ENCODE measurements at places on chromosomes 12 and 14.

- DNase-seq = no peak
Measured at GRCh38 chr12:51932218-51933076, 19.1 kb upstream of the ACVR1B start.

GRCh38 chr12:18868717-18869116, 130.8 kb downstream of the CAPZA3 start:
- DNase-seq = no peak

DNA sequence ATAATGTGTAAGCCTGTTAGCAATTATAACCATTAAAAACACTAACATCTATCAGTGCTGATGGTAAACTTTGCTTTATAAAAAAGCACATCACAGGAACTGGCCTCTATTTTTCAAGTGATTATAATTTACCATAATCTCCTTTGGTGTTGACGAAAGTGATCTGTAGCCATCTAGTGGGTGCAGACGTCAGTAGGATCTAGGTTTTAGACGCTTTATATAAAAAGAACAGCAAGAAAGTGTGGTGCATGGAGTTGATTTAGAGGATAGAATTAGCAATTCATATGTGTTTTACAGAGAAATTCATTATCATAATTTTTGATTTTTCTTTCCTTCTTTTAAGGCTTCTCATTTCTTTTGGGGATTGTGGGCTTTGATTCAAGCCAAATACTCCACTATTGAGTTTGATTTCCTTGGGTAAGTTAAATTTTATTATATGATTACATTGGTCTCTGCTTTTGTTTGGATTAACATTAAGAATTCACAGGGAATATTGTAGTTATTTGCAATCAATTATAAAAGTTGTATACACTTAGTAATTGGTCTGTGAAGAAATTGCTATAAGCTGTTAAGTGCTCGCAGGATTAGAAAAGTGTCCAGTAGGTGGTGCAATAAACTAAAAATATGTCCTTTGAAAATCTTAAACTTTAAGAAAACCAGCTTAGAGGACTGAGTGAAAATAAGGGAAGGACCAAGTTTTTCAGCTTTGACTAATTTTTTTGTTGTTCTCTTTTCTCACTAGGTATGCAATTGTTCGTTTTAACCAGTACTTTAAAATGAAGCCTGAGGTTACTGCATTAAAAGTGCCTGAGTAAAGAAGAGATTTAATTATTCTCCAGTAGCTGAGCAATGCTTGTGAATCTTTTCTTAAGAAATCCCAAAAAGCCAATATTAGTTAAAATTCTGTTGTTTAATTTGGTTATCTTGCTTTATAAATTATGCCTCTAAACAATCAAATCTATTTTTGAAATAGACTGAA, 59.5 kb downstream of the ETNK1 start:
- peak; percentile 8 for DNase-seq

DNA sequence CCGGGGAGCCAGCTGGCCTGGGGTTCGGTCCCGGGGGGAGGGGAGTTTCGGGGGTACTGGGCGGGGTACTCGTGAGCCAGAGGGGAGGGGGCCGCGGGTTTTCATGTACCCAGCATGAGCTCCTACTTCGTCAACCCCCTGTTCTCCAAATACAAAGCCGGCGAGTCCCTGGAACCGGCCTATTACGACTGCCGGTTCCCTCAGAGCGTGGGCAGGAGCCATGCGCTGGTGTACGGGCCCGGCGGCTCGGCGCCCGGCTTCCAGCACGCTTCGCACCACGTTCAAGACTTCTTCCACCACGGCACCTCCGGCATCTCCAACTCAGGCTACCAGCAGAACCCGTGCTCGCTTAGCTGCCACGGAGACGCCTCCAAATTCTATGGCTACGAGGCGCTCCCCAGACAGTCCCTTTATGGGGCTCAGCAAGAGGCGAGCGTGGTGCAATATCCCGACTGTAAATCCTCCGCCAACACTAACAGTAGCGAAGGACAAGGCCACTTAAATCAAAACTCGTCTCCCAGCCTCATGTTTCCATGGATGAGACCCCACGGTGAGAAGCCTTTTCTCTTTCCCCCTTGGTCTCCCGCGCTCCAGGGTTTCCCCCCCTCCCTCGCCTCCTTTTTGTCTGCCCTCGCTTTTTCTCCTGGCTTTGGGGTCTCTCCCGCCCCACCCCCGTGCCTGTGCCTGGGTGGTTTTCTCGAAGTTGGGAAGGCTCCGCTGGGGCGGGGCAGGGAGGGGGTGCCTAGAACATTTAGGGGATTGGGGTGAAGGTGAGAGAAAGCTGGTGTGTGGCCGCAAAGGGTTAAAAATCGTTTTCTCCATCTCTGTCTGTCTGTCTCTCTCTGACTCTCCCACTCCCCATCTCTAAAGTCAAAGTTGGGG, 627 bp downstream of the HOXC8 start:
- no peak for DNase-seq

- no peak for DNase-seq
Measured at GRCh38 chr12:7017870-7018349, 366 bp downstream of the LPCAT3 start.

- DNase-seq = no peak
Measured at GRCh38 chr12:6049992-6050391, 74.5 kb downstream of the VWF start.

- no peak for DNase-seq
Measured at GRCh38 chr14:79724934-79725717, 486.2 kb downstream of the DIO2 start.

DNA sequence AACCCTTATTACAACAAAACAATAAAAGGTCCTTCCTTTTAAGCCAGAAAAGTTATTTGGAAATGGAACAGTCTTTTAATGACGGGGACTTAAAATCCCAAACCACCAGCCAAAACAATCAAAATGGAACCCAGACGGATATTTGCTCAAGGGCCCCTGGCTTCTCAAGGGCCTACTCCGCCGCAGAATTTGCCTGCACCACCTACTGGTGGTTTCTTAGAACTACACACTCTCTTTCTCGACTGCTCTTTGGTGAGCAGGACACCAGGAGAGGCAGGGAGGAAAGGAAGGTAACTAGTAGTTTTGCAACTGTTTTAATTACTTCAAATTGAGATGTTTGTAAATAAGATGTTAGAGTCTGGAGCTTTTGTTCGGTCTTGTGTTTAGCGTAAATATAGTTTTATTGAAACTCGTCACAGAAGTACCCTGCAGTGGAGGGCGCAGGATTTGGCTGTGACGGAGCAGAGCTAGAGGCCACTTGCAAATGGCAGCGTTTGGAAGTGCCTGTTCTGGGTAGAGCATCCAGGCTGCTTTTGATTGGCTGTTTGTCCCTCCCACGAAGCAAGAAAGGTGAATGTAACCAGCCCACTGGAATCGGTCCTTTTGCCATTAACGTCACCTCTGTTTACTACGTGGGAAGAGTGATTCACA, 238.5 kb downstream of the CACNA1C start:
- no peak for DNase-seq

DNA sequence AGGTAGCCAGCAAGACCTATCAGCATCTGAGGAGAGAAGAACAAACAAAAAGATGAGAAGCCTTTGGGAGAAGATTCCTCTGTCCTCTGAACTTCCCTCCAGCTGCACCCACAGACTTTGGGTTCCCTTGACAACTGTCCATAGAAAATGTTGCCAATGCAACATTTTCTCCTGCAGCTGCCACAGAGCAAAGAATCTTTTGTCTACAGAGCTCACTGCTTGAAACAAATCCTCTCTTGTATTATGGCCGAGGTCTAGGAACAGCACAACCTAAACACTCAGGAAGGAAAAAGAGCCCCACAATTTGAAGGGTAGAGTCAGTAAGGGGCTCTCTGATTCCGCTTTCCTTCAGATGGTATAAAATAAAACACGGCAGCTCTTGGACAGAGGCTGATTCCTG, 14.3 kb downstream of the POMT2 start:
- no peak for DNase-seq

DNA sequence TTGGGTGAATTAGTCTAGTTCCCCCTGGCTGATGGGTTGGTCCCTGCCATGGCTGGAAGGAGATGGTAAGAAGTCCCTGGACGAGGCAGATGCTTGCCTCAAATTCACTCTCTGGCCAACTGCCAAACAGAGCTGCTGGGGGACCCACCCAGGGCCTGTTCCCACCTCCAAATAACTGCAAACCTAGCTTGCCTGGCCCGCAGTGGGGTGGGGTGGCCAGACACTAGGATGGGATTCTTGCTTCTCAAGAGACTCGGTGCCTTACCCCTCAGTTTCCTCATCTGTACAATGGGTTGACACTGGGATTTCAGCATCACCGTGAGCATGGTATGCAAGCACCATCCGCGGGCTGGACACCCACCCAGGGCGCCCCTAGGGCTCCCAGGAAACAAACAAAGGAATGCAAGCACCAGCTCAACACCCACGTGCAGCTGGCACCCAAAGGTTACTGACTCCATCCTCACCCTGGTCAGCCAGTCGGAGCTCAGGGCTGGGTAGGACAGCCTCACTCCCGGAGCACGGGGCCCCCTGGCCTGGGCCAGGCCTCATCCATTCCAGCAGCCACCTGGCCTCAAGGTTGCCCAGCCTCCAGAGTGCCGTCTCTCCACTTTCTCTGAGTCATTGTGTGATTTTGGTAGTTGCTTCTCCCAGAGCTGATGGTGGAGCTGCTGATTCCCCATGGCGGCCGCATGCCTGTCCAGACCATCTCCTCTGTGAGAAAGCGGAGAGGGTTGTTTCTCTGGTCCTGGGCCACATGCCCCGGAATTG, 205.2 kb upstream of the RTL1 start:
- DNase-seq = no peak

DNA sequence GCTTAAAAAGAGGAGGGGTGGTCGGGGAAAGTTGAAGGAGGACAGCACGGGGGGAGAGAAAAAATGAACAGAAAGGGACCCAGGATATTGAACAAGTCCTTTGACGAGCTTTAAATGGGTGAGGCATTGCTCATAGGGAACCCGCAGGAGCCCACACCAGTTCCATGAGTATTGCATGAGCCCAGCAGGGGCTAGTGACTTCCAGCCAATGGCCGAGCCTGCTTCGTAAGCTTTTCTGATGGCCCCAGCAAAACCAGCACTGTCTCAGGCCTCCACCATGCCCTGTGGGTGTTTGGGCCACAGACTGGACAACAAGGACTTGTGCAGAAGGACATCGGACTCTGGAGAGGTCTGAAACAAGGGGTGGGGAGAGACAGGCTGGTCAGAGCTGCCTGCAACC, 109.5 kb downstream of the ZFP36L1 start:
- no peak for DNase-seq

- DNase-seq = peak; percentile 36
Measured at GRCh38 chr14:51004352-51004800, 60.1 kb upstream of the PYGL start.

GRCh38 chr12:107735763-107736162, 25.2 kb downstream of the PRDM4 start:
- DNase-seq = no peak

- no peak for DNase-seq
Measured at GRCh38 chr12:51997136-51997535, 9.6 kb upstream of the TAMALIN start.

DNA sequence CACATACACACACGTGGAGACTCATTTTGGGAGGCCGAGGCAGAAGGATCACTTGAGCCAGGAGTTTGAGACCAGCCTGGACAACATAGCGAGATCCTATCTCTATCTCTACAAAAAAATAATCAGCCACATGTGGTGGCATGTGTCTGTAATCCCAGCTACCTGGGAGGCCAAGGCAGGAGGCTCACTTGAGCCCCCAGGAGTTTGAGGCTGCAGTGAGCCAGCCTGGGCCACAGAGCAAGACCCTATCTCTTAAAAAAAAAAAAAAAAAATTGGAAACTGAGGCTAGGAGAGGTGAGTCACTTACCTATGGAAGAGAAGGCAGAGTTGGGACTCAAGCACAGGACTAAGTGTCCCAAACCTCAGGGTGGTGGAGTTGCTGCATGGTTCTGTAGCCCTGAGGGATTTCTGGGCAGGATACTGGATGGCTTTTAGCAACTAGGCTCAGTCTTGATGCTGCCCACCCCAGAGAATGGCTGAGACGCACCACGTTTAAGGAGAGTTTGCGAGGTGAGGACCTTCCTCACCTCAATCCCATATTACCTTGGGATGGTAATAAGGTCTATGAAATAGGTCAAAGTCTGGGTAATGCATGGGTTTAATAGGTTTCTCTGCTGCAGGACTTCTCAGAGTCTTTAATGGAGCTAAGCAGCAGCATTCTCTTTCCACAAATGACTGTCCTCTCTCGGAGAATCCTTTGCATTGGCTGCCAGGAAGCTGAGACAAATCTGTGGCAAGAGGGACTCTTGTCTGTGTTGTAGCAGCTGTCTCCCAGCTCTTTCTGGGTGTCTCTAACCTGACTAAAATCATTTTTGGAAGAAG, 35.6 kb downstream of the SH2B3 start:
- no peak for DNase-seq

DNA sequence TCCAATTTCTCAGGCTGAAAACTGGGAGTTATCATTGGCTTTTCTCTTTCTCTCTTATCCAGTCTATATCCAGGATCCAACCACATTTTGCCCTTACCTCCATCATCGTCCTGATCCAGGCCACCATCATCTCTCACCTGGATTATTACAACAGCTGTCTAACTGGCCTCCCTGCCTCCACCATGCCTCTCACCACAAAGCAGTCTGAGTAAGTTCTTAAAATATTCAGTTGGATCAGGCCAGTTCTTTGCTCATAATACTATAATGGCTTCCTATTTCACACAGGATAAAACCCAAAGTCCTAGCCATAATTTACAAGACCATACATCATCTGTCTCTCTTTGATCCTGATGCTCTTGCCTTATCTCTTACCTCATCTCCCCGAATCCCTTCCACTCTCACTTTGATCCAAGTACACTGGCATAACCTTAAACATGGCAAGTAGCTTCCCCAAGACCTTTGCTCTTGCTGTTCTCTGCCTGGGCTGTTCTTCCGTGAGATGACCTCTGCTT, 133.4 kb upstream of the RAP1B start:
- no peak for DNase-seq

- no peak for DNase-seq
Measured at GRCh38 chr14:80699861-80700260, 241.7 kb downstream of the CEP128 start.

- no peak for DNase-seq
Measured at GRCh38 chr12:58870595-58870994, 49.7 kb downstream of the LRIG3 start.

DNA sequence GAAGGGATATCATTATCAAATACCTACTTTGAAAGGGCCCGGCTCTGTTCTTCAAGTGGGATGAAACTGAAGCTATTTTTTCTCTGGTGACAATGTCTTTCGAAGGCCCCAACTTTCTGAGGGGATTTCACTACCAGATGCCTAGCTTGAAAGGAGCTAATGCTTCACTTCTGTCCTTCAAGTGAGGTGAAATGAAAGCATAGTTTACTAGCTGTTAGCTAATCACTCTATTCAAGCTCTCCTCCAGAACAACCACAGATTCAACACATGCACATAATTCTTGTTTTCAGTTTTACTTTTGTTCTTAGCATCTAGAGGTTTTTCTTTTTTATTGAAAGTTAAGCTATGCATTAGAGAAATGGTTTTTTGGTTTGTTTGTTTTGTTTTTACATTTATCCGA, 571.4 kb downstream of the NOVA1 start:
- no peak for DNase-seq

GRCh38 chr12:47604221-47604873, 101.5 kb downstream of the RPAP3 start:
- DNase-seq = no peak

- no peak for DNase-seq
Measured at GRCh38 chr12:118189741-118190191, 53.8 kb downstream of the PEBP1 start.

- no peak for DNase-seq
Measured at GRCh38 chr12:45483571-45483970, 245.9 kb upstream of the ARID2 start.

Measured in NCI-H2029 (cell line).